CD4-positive, alpha-beta T cell (primary cell): ENCODE measurements at places on chromosomes 4 and X.

- H3K27me3 ChIP-seq: no peaks in the 10 kb centered on the region
- DNase-seq: peak; percentile 61
- no peak within 1 kb of the TSS for H3K27ac ChIP-seq
- H3K4me3 ChIP-seq: peak within 1 kb of the TSS; percentile 65
- H3K36me3 ChIP-seq: no peaks in the 10 kb centered on the region
Measured at GRCh38 chr4:2792711-2793585, at the start of gene SH3BP2. Gene SH3BP2, plus strand, starts transcription at chr4:2793085. Its CDS starts 27,533 bp downstream, at chr4:2820618.

- peak overlapping the region; percentile 81 for H3K4me3 ChIP-seq
- H3K4me1 ChIP-seq: peaks cover 29% of the 10 kb centered on the region
- H3K27me3 ChIP-seq: no peaks in the 10 kb centered on the region
- no peak overlapping the region for H3K27ac ChIP-seq
Measured at GRCh38 chr4:48777739-48778138, 2.3 kb downstream of the FRYL start.

DNA sequence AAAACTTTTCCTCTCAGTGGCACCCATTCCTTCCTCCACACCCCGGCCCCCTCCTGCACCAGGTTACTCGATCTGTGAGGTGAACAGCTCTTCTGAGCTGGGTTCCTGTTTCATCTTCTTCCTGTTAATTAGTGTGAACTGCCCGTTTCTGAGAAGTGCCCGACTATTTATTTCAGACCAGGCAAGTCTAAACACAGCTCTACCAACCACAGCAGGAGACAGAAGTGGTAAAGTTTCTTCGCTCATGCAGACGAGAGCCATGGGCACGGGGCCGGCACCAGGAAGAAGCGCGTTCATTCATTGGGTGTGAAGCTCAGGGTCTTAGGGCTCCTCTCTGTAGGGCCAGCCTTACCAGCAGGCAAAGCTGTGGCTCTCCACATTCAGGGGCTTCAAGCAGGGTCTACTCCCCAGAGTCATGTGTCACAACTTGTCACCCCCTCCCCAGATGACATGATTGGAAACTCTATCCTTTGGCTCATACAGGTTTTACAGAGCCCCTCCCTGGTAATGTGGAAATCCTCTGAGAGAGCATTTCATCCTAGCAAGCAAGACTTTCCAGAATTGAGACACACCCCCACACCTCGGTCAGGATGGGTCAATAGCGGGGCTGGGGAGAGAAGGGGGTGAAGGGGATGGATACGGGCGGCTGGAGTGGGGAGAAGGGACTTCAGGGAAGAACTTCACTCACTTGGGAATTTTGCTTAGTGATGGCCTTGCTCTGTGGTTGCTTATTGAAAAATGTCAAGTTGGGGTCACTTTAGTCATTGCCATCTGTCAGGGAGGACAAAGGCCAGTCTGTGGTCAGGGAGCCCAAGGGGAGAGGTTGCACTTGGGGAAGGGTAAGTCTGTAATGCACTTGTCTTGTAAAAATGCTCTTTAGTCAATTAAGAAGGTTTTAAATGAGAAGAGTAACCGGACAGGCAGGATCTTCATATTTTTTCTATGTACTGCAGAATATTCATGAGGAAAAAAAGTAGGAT is 121.6 kb upstream of the TRIM2 start:
- DNase-seq: no peak
- H3K36me3 ChIP-seq: no peaks in the 10 kb centered on the region
- no peak overlapping the region for H3K27ac ChIP-seq
- no peak overlapping the region for H3K4me3 ChIP-seq
- H3K27me3 ChIP-seq: no peaks in the 10 kb centered on the region

DNA sequence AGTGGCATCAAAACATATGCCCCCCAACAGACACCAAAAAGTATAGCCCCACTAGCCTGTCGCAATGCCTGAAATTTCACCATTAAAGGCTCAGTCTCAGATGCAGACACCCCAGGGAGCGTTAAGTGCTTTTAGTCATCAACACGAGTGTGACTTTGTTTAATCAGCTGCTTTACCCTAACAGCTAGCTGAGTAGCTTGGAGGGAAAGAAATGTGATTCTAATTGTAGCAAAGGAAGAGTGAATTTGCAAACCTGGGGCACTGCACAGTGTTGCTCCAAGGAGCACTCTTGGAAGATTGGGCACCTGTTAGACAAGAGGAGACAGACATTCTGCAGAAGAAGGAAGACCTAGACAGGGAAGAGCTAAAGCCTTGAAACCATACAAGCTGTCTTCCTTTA is 145.1 kb downstream of the BEND2 start:
- H3K4me1 ChIP-seq: no peaks in the 10 kb centered on the region
- H3K27ac ChIP-seq: no peak overlapping the region
- H3K36me3 ChIP-seq: no peaks in the 10 kb centered on the region
- DNase-seq: no peak
- no peaks in the 10 kb centered on the region for H3K27me3 ChIP-seq
- no peak overlapping the region for H3K4me3 ChIP-seq

- no peak overlapping the region for H3K4me3 ChIP-seq
- H3K4me1 ChIP-seq: no peaks in the 10 kb centered on the region
- H3K36me3 ChIP-seq: peaks cover 18% of the 10 kb centered on the region
- no peak for DNase-seq
Measured at GRCh38 chr4:150591904-150592303, 10.0 kb downstream of the MAB21L2 start.

DNA sequence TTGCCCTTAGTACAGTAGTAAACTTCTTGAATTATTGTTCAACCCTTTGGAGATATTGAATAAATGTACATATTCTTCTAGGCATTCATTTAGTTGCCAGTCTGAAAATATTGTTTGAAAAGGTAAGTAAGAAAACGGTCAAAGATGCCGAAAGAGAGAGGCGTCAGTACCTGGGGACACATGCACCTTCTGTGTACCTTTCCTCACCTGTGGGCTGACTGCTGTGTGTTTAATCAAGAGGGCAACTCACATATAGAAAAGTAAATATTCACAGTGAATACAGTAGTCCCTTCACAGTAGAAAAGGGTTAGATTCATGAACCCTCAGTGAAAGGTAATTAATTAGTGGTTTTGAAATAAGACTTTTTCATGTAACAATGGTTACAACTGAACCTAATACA is 6.9 kb downstream of the ANXA10 start:
- no peaks in the 10 kb centered on the region for H3K36me3 ChIP-seq
- H3K4me3 ChIP-seq: no peak overlapping the region
- H3K27me3 ChIP-seq: no peaks in the 10 kb centered on the region
- DNase-seq: no peak

DNA sequence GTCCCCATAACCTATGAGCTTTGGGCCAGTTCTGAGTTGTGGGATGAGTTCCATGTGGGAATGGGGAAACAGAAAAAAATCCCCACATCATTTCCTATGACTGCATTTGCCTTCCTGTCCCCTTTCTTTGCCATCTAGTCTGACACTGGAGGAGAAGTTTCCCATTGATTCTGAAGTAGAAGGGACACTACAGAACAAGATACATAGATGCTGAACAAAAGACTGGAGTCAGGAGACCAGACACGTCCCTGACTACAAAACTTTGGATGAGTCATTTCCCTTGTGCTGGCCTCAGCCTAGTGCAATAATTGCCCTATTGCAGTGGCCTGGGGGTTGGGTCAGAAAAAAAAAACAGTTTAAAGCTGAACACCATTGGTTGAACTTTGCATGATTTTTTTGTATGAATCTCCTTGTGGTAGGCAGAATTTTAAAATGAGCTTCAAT is 22.1 kb downstream of the BEX3 start:
- no peak overlapping the region for H3K4me3 ChIP-seq
- H3K27ac ChIP-seq: no peak overlapping the region
- no peaks in the 10 kb centered on the region for H3K36me3 ChIP-seq
- no peaks in the 10 kb centered on the region for H3K4me1 ChIP-seq
- peak; percentile 11 for DNase-seq

GRCh38 chr4:105662935-105663675 is 45.4 kb downstream of the INTS12 start:
- H3K36me3 ChIP-seq: no peaks in the 10 kb centered on the region
- H3K4me3 ChIP-seq: no peak overlapping the region
- no peaks in the 10 kb centered on the region for H3K27me3 ChIP-seq
- H3K4me1 ChIP-seq: no peaks in the 10 kb centered on the region
- no peak overlapping the region for H3K27ac ChIP-seq
- no peak for DNase-seq

DNA sequence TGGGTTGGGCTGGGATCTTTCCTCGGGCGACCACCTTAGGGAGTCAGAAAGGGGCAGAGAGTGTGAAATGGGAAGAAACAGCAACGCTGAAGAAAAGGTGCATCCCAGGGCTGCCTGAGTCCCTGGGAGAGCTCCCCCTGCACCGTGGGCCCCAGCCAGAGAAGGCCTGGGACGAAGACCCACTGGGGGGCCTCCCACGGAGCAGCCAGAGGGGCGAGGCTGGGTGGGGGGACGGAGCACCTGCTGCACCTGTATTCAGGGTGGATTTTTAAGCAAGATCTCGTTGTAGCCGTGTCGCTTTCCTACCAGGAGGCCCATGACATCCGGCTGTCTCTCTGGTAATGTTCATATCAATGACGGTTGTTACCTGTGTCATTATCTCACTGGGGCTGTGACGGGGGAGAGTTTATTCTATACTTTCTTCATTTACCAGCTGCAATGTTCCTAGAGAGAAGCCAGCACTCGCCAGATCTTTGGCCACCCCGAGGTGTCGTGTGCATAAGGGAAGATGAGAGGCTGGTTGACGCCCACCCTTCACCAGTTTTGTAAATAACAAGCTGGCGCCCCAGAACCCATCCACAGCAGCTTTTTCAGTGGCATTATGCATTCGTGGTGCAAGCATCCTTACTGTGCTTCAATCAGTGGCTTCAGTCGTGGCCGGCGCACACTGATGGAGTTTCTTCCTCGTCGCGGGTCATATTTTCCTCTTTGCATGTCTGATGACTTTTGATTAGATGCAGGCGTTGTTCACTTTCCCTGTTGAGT is 5.6 kb upstream of the PCGF3 start:
- H3K4me3 ChIP-seq: no peak overlapping the region
- H3K27ac ChIP-seq: no peak overlapping the region
- peaks cover 18% of the 10 kb centered on the region for H3K4me1 ChIP-seq
- no peaks in the 10 kb centered on the region for H3K27me3 ChIP-seq

DNA sequence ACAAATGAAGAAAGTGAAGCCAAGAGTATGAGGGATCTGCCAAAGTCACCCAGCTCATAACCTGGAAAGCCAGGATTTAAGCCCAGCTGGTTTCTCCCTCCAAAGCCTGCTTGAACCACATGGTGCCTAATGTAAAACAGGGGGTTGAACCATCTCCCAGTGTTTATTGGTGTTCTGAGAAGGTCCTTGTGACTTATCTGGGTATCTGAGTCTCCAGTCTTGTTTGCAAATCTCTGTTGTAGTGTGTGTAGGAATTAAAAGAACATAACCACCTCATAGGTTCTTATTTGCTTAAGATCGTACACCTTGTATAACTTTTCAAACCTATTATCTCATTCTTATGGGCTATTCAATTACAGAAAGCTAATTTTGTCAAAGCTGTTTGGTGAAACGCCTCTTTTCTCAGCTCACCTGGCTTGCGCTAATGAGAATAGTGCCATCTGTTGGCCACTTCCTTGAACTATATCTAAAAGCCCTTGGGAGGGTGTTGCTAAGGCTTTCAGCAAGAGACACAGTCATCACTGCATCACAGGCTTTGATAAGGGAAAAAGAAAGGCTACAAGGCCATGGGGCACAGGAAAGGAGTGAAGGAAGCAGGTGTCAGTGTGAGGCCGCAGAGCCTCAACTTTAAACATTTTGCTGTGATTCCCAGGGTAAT is 34.0 kb downstream of the ETDB start:
- H3K27me3 ChIP-seq: no peaks in the 10 kb centered on the region
- no peaks in the 10 kb centered on the region for H3K36me3 ChIP-seq
- no peak overlapping the region for H3K27ac ChIP-seq
- H3K4me3 ChIP-seq: no peak overlapping the region
- peaks cover 2% of the 10 kb centered on the region for H3K4me1 ChIP-seq

DNA sequence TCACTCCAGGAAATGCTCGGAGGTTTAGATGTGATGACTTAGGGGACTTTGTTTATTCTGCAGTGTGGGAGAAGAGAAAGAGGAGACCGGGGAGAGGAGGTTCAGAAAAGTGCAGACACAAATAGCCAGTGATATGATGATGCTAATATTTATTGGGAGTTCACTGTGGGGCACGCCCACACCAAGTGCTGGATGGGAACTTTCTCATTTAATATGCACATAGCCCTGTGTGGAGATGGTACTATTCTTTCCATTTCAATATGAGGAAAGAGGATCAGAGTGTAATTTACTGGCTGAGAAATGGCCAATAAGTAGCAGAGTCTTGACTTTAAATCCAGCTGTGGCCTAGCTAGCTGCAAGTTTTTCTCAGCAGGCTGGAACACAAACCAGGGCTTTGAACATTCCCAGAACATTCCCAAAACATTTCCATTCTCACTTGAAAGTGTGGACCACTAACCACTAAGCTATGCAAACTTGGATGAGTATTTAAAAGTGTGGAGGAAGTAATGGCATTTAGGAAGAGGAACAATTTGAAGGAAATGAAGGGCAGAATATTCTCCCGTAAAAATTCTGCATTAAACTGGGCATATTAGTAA is 231.7 kb downstream of the HS3ST1 start:
- no peak overlapping the region for H3K4me3 ChIP-seq
- H3K27ac ChIP-seq: no peak overlapping the region
- H3K27me3 ChIP-seq: no peaks in the 10 kb centered on the region
- H3K4me1 ChIP-seq: no peaks in the 10 kb centered on the region
- DNase-seq: no peak
- H3K36me3 ChIP-seq: no peaks in the 10 kb centered on the region

DNA sequence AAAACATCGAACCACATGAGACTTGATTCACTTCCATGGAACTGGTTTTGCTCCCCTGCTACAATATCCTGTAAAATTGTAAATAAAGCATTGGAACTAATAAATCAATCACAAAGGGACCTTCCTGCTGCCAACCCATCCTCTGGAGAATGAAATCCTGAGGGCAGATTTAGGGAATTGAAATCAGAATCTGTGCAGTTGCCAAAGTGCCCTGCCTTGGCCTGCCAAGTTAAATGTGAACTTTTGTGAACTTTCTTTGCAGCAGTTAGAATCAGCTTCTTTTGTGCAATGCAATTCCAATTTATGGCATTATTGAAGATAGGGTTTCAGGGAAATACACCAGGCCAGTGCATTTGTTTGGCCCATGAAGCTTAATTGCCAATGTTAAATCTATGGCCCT is 263.1 kb downstream of the PTTG2 start:
- no peaks in the 10 kb centered on the region for H3K36me3 ChIP-seq
- no peak overlapping the region for H3K4me3 ChIP-seq
